ENCODE measurements at places on chromosomes 7 and 10.

GRCh38 chr7:134723892-134724291 lies 55.5 kb upstream of the CALD1 start:
- DNase-seq = no peak

- DNase-seq = no peak
These were observed 74.7 kb downstream of the LSM5 start for GRCh38 chr7:32415519-32415918.

DNA sequence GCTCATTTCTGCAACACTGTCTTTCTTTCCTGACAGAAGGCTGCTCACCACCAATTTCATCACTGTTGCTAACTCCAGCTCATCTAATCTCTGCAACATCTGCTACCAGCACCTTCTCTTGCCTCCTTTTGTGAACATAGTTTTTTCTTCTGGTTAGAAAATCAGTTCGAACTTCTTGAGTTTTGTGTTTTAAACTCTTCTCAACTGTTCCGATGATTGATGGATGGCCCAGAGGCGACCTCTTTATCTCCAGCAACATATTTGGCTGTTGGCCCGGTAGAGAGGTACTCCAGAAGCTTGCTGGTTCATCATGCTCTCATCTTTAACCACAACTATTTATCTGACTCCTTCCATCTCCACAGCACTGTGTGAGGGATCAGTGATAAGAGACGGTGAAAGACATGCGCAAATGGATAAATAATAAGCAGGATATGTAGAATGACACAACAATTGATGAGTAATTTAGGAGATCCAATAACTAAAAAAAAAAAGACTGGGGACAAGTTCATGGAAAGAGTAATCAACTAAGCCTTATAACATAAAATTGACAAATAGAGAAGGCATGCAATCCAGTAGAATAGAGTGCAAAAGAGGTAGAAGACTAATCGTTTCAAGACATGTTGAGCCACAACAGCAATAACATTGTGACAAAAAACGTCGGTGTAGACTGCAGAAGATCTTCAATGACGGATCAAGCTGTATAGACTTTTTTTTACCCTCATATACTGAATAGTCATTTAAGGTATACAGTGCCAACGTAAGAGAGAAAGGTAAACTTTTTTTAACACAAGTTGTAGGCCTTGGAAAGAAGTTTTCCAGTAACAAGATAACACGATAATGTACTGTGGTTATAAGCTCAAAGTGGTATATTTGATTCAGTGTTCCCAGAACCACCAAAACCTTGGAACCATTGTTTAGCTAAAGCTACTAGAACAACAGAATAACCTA lies 152.2 kb downstream of the CRPPA start:
- DNase-seq = no peak

GRCh38 chr7:29642494-29643155 lies 79.0 kb downstream of the PRR15 start:
- DNase-seq = no peak

DNA sequence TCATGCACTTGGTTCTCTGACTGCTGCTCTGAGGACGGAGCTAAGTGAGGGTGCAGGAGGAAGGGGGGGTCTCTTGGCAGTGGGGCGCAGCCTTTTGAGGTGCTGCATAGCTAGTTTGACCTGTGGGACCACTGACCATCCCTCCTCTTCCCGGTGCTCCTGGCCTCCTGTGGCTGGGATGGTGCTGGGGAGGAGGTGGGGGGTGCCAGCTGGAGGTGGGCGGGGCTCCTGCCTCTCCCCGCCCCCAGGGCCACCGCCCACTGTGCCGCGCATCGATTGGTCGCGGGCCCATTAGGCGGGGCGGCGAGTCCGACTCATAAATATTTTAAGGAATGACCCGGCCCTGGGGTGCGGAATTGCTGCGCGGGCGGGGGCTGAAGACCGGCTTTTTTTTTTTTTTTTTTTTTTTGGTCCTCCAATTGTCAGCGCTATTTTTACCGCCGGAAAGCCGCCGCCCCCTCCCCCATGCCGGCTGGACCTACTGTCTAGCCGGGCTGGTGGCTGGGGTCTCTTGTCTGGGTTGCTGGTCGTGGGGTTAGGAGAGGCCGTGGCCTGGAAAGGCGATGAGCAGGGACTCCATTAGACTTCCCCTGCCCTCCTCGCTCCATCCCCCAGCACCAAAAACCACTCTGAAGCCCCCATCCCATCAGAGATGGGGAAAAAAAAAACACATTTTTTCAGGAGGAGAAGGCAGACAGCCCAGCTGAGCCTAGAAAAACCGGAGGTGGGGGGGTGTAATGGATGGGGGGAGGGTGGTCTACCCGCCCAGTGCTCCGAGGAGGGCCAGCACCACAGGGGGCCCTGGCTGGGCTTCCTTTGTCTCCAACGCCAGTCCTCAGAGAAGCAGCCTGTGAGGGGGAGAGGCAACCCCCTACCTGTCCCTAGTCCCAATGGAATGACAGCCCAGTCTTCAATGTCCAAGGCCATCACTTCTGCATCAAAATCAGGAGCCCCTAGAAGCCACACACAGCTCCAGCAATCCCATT lies 6.4 kb downstream of the SH2B2 start:
- no peak for DNase-seq

GRCh38 chr7:139985811-139986210 lies 76.9 kb downstream of the PARP12 start:
- no peak for DNase-seq

All from NCI-H748 treated with DMSO at 0.1 percent for 48 hours (cell line).